ENCODE measurements at places on chromosomes 1 and 21. TPM values are rescaled to one million over a fixed set of nuclear protein-coding genes. Genes with fewer than 3 reads are reported as not detected.

The SRSF10 gene
- total RNA-seq, result 219 TPM

The TENT5C gene
- 0.39 TPM for total RNA-seq

The RIPPLY3 gene
- total RNA-seq, result 2.8 TPM

The MTARC1 gene
- 11.5 TPM for total RNA-seq

The CNIH3 gene
- total RNA-seq, result 2.5 TPM

The CFHR3 gene
- 20.9 TPM for total RNA-seq

The SPATA21 gene
- not detected for total RNA-seq

The FGR gene
- total RNA-seq, result not detected

The GABRD gene
- 0.31 TPM for total RNA-seq

The RORC gene
- not detected for total RNA-seq

The TNNI3K gene
- 1.9 TPM for total RNA-seq

The NIBAN1 gene
- 0.36 TPM for total RNA-seq

The EPRS1 gene
- total RNA-seq, result 92.9 TPM

The CCDC24 gene
- 13.5 TPM for total RNA-seq

The DIO1 gene
- total RNA-seq, result not detected

The S100A9 gene
- not detected for total RNA-seq

The RHD gene
- total RNA-seq, result not detected

The COL24A1 gene
- total RNA-seq, result not detected

The FMO4 gene
- 3.9 TPM for total RNA-seq

The PDIK1L gene
- total RNA-seq, result 12.0 TPM

The LCE1F gene
- total RNA-seq, result not detected

The RRAGC gene
- total RNA-seq, result 11.4 TPM

- peaks cover 6% of the 10 kb centered on the region for H3K4me1 ChIP-seq
- no peak for DNase-seq
- H3K36me3 ChIP-seq, result no peaks in the 10 kb centered on the region
- H3K27me3 ChIP-seq, result no peaks in the 10 kb centered on the region
- no peak overlapping the region for H3K27ac ChIP-seq
- no peak overlapping the region for H3K4me3 ChIP-seq
These were observed 471.2 kb upstream of the RUNX1 start for GRCh38 chr21:35520302-35520701.

GRCh38 chr1:153271711-153272110 lies 12.2 kb downstream of the LORICRIN start:
- H3K27ac ChIP-seq, result no peak overlapping the region
- no peak for DNase-seq
- H3K36me3 ChIP-seq, result peaks cover 4% of the 10 kb centered on the region
- H3K27me3 ChIP-seq, result no peaks in the 10 kb centered on the region

DNA sequence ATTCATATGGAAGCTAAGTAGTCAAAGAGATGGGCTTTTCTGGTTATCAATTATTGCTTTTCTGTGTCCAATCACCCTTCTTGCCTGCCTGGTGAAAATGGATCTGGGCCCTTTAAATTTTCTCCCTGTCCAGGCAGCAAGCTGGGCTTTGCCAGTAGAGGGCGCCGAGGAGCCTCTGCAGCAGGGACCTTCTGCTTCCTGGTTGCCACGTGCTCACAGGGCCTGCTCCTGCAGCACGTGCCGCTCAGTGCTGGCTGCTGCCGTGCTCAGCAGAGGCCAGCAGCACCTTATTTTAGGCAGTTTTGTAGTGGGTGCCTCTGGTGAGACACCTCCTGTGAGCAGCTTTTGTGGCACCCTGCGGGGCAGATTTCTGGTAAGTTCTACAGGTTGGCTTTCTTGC lies 4.0 kb downstream of the ACTL8 start:
- no peak for DNase-seq
- no peaks in the 10 kb centered on the region for H3K36me3 ChIP-seq
- no peak overlapping the region for H3K4me3 ChIP-seq
- H3K27ac ChIP-seq, result no peak overlapping the region

DNA sequence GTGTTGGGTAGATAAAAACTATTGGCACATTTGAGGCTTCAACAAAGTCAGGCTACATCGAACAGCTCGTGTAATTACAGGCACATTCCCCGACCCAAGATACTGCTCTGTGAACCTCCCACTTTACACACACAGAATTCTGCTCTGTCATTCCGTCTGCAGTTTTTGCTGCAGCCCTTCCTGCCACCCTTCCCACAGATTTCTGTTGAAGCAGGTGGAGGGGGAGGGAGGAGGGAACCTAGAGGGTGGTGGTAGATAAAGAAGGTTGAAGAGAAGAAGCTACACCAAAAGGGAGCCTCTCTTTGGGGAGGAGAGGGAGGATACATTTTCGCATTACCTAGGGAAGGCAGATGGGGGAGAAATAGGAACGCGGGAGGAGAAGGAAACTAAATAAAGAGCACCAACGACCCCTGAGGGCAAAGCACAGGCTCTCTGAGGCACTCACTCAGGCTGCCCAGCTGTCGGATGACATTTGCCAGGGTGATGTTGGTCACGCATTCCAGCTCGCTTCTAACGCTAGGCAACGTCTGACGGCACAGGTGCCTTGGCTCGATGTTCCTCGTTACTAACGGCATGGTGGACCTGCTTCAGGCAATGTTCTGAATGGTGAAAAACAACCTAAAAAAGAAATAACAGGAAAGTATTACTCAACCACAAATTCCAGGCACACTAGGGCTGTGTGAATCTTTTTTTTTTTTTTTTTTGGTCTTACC lies 36.0 kb downstream of the GPR3 start:
- no peaks in the 10 kb centered on the region for H3K36me3 ChIP-seq
- peaks cover 14% of the 10 kb centered on the region for H3K4me1 ChIP-seq
- no peaks in the 10 kb centered on the region for H3K27me3 ChIP-seq
- no peak overlapping the region for H3K27ac ChIP-seq
- H3K4me3 ChIP-seq, result no peak overlapping the region

GRCh38 chr1:247656221-247656875 lies 23.2 kb downstream of the OR13G1 start:
- no peaks in the 10 kb centered on the region for H3K27me3 ChIP-seq
- DNase-seq, result no peak
- H3K27ac ChIP-seq, result no peak overlapping the region
- no peaks in the 10 kb centered on the region for H3K4me1 ChIP-seq

GRCh38 chr1:248838357-248839167 lies 538 bp downstream of the ZNF672 start:
- H3K4me1 ChIP-seq, result peaks cover 8% of the 10 kb centered on the region
- H3K36me3 ChIP-seq, result no peaks in the 10 kb centered on the region
- H3K27ac ChIP-seq, result peak overlapping the region; percentile 91

- H3K27ac ChIP-seq, result peak overlapping the region; percentile 88
- peaks cover 18% of the 10 kb centered on the region for H3K4me1 ChIP-seq
- H3K27me3 ChIP-seq, result no peaks in the 10 kb centered on the region
- peak overlapping the region; percentile 92 for H3K4me3 ChIP-seq
- peaks cover 20% of the 10 kb centered on the region for H3K36me3 ChIP-seq
These were observed 1.5 kb upstream of the HMGN1 start for GRCh38 chr21:39350094-39351005.

DNA sequence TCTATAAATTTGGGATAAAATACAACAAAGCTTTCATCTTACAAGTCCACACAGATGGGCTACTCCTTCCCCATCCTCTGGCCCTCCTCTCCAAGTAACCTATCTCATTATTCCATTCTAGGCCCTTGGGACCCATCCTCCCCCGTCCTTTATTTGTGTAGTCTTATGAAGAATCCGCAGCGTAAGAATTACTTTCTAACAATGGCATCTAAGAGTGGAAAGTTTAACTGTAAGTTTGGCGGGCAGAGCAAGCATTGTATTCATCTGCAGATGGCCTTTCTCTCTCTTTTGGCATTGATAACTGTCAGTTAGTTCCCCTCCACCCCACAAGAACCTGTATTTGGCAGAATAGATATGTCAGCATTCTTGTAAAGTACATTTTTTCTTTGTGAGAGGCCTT lies 91.9 kb upstream of the TSPAN2 start:
- no peak overlapping the region for H3K27ac ChIP-seq
- no peak overlapping the region for H3K4me3 ChIP-seq
- no peaks in the 10 kb centered on the region for H3K4me1 ChIP-seq
- H3K27me3 ChIP-seq, result no peaks in the 10 kb centered on the region

- H3K4me1 ChIP-seq, result no peaks in the 10 kb centered on the region
- no peak overlapping the region for H3K4me3 ChIP-seq
- H3K27ac ChIP-seq, result no peak overlapping the region
- H3K27me3 ChIP-seq, result no peaks in the 10 kb centered on the region
- DNase-seq, result no peak
These were observed 153.3 kb upstream of the SGIP1 start for GRCh38 chr1:66380452-66381212.

GRCh38 chr1:36089393-36090121 lies 865 bp downstream of the ADPRS start:
- peaks cover 6% of the 10 kb centered on the region for H3K4me1 ChIP-seq
- no peaks in the 10 kb centered on the region for H3K36me3 ChIP-seq
- H3K4me3 ChIP-seq, result peak overlapping the region; percentile 78
- no peak overlapping the region for H3K27ac ChIP-seq
- peak; percentile 62 for DNase-seq
- H3K27me3 ChIP-seq, result no peaks in the 10 kb centered on the region

GRCh38 chr1:9174243-9174642 lies 45.3 kb upstream of the GPR157 start:
- no peaks in the 10 kb centered on the region for H3K4me1 ChIP-seq
- no peak overlapping the region for H3K27ac ChIP-seq
- H3K36me3 ChIP-seq, result no peaks in the 10 kb centered on the region
- DNase-seq, result no peak

DNA sequence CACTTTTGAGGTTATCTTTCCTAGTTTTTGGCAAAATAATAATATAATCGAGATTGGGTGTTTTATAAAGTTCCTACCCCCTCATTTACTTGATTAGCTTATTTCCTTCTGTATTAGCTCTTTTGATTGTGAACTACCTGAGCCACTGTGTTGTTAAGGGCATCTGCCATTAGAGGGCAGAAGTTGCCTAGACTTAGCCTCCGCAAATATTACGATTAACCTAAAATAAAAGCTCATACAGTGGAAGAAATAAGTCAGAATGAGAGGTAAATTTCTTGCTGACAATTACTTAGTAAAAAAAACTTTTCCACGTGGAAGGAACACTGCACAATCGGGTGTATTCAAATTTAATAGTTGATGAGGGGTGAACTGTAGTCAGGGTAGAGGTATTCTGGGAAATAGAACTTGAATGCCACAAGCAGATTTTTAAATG lies 2.3 kb downstream of the H3-3A start:
- peak overlapping the region; percentile 86 for H3K4me3 ChIP-seq
- peak; percentile 65 for DNase-seq
- H3K27me3 ChIP-seq, result no peaks in the 10 kb centered on the region
- H3K36me3 ChIP-seq, result peaks cover 31% of the 10 kb centered on the region
- peaks cover 35% of the 10 kb centered on the region for H3K4me1 ChIP-seq

GRCh38 chr1:234216116-234216703 lies 157.0 kb upstream of the COA6 start:
- no peak overlapping the region for H3K27ac ChIP-seq
- H3K4me3 ChIP-seq, result no peak overlapping the region
- H3K4me1 ChIP-seq, result peaks cover 13% of the 10 kb centered on the region
- H3K36me3 ChIP-seq, result no peaks in the 10 kb centered on the region

GRCh38 chr1:198934901-198935305 lies 296.1 kb downstream of the PTPRC start:
- H3K4me3 ChIP-seq, result no peak overlapping the region
- H3K27me3 ChIP-seq, result no peaks in the 10 kb centered on the region
- no peak overlapping the region for H3K27ac ChIP-seq

GRCh38 chr1:41408691-41409090 lies 47.5 kb downstream of the FOXO6 start:
- no peak overlapping the region for H3K27ac ChIP-seq
- peaks cover 28% of the 10 kb centered on the region for H3K4me1 ChIP-seq
- no peak for DNase-seq
- H3K36me3 ChIP-seq, result no peaks in the 10 kb centered on the region
- H3K27me3 ChIP-seq, result peaks cover 6% of the 10 kb centered on the region

- no peak for DNase-seq
- no peaks in the 10 kb centered on the region for H3K4me1 ChIP-seq
- H3K36me3 ChIP-seq, result no peaks in the 10 kb centered on the region
- H3K27me3 ChIP-seq, result no peaks in the 10 kb centered on the region
These were observed 34.0 kb downstream of the OPRD1 start for GRCh38 chr1:28845786-28846543.

DNA sequence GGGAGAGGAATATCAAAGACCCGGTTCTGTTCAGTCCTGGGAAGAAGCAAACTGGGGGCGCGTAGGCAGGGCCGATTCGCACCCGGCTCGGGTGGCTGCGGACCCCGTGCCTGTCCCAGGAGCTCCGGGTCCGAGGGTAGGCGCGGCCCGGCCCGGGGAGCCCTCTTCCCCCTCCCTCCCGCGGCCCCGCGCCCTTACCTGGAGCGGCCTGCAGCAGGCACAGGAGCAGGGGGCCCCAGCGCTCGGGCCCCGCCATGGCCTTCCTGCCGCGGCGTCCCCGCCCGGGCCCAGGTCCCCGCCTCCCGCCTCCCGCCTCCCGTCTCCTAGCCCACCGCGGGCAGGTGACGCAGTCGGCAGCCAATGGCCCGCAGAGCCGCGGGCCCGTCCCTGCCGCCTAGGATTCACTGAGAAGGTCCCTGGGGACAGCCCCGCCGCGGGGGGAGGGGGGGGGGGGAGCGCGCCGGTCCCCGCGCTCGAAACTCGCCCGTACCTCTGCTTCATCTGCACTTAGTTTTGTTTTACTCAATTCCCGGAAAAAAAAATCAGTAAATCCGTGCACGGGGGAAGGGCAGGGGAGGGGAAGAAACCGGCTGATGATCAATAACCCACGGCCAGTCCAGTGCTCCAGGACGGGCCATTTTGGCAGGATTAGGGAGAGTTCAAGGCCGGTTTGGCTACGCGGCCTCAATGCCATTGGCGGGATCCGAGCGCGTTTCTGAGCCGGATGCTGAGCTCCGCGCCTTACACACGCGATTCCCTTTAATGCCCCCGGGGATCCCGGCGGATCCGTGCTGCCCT lies at the start of gene IFNLR1:
Gene IFNLR1 (minus strand): TSS at position 297 of the 798 bp plus-strand sequence. CDS start 41 bp downstream, at position 256.
- H3K36me3 ChIP-seq, result no peaks in the 10 kb centered on the region
- no peak within 1 kb of the TSS for H3K27ac ChIP-seq
- H3K4me1 ChIP-seq, result peaks cover 7% of the 10 kb centered on the region
- H3K4me3 ChIP-seq, result peak within 1 kb of the TSS; percentile 83
- H3K27me3 ChIP-seq, result peaks cover 27% of the 10 kb centered on the region

GRCh38 chr1:37177230-37177864 lies 143.0 kb upstream of the GRIK3 start:
- H3K4me1 ChIP-seq, result peaks cover 21% of the 10 kb centered on the region
- no peak overlapping the region for H3K27ac ChIP-seq
- DNase-seq, result peak; percentile 66
- H3K36me3 ChIP-seq, result no peaks in the 10 kb centered on the region
- H3K4me3 ChIP-seq, result no peak overlapping the region
- H3K27me3 ChIP-seq, result no peaks in the 10 kb centered on the region

DNA sequence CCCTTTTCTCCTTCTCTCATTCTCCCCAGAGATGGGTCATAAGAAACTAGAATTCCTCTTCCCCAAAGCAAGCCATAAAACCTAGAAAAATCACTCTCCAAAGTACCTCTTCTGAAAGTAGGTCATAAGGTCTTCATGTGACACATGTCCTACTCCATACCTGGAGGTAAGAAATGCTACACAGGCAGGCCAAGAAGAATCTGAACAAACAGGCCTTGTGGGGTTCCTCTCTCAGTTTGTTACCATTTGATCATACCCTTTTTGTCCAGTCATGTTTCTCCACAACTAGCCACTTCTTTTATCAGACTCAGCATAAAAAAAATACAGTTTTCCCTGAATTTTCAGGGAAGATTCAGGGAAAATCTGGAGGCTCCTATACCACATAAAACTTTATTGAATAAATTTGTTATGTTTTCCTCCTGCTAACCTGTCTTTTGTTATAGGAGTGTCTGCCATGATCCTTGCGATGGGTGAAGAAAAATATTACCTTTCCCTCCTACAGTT lies 134.4 kb upstream of the LMO4 start:
- H3K27me3 ChIP-seq, result no peaks in the 10 kb centered on the region
- peaks cover 4% of the 10 kb centered on the region for H3K36me3 ChIP-seq
- H3K4me1 ChIP-seq, result peaks cover 12% of the 10 kb centered on the region
- no peak overlapping the region for H3K4me3 ChIP-seq
